AG04449 (cell line): ENCODE measurements at places on chromosomes 6 and 20.

- DNase-seq: peak; percentile 64
These were observed 185.8 kb upstream of the TENT5A start for GRCh38 chr6:81938014-81938856.

DNA sequence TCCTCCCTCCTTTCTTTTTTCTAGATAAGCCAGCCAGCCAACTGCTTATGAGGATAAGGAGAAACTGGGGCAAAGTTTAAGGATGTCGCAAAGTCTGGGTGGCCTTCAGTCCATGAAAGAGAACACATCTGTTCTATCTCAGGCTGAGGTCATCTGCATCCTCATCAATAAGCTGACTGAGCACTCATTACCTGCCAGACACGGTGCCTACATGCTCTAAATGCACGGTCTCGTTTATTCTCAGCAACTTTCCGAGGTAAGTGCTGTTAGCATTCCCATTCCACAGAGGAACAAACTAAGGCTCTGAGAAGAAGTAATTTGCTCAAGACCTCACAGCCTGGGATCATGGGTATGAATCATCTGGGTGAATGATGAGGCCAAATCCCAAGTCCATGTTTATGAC is 133.1 kb downstream of the BCAS1 start:
- DNase-seq: no peak

GRCh38 chr6:148423133-148423532 is 80.5 kb downstream of the SASH1 start:
- DNase-seq: no peak

GRCh38 chr6:40852779-40853373 is 186.1 kb downstream of the UNC5CL start:
- no peak for DNase-seq

- DNase-seq: no peak
These were observed 6.5 kb upstream of the NCOA6 start for GRCh38 chr20:34831936-34832335.

- DNase-seq: peak; percentile 17
These were observed 108.2 kb upstream of the GMDS start for GRCh38 chr6:2353412-2354137.

- no peak for DNase-seq
These were observed 174.5 kb upstream of the SNX9 start for GRCh38 chr6:157648561-157648960.

- no peak for DNase-seq
These were observed 61.1 kb upstream of the TGM3 start for GRCh38 chr20:2234598-2235191.

DNA sequence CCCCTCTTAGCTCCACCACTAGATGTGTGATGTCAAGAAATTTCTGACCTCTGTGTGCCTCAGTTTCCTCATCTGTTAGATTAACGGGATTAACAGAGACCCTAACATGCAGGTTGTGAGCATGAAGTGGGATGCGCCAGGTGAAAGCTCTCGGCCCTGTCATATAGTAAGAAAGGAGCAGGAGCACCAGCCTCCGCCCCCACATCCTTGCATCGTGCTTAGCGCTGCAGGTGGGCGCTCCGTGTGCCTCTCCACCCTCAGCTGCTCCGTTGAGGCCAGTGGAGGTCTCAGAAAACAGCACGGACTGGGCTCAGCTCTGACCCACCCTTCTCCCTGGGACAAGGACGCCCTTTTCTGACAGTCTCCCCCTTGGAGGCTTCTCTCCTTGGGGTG is 63.4 kb downstream of the TCP11 start:
- DNase-seq: no peak

DNA sequence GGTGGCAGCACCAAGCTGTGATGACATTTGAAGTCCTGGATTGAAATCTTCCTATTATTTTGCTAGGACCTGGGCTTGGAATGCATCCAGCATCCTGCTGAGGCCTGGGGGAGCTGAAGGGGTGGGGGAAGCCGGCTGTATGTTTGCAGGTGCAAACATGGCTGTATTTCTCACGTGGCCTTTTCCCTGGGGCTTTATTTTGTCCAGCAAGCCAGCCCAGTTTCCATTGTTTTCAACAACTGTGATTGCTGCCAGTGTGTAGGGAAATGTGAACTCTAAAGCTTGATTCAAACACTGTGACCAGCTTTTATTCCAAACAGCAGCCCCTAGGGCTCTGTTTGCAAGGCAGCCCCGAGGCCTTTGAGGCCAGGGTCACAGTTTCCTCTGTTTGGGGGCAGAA is 683.0 kb downstream of the DHX35 start:
- DNase-seq: no peak

DNA sequence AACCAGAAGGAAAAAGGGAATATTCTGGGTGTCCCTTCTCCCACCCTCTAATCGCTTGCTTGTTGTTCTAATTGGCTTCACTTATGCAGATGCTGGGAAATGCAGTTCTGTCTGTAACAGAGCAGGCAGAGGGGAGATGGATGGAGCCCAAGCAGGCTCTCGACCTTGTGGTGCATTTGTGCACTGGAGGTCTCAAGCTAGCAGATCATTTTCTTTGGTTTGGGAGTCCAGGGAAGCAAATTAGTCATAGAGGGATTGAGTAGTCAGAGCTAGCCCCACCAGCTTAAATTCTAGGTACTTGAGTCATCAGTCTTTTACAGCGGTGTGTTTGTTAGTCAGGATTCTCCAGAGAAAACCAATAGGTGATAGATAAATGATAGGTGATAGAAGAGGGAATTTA is 234.7 kb upstream of the ECI2 start:
- DNase-seq: peak; percentile 87
